ENCODE measurements at places on chromosomes 12 and 14. TPM values are rescaled to one million over a fixed set of nuclear protein-coding genes. Genes with fewer than 3 reads are reported as not detected.

DNA sequence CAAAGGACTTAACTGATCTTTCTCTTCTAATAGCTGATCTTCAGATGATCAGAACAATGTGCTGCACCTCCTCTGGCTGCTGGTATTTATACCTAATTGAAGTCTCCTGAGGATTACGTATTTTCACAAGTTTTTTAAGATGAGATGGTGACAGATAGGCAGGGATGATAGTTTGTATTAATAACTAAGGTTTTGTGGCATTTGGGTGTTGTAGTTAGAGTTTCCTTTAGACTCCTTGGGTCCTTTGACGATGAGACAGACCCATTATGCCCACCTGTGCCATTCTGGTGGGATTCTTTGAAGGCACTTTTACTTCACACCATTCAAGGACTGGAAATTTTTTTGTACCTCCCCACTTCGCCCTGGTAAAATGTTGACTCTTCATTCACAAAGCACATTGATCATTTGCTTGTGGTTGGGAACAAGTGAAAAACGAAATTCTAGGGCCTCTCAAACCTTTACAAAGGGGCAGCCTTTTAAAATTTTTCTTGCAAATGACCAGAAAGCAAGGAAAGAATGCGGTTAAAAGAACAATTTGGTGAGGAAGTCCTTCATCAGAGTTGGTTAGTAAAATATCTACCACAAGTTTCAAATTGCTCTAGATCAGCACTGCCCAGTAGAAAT, at the start of gene IFNG:
TSS of gene IFNG (minus strand) at position 60 of the 624 bp plus-strand sequence. CDS start 125 bp downstream, outside the sequence.
- peak within 1 kb of the TSS; percentile 58 for H3K27ac ChIP-seq
- no peaks in the 10 kb centered on the region for H3K36me3 ChIP-seq
- H3K4me1 ChIP-seq: peaks cover 32% of the 10 kb centered on the region
- no peak for DNase-seq

The TBC1D30 gene
- 0.14 TPM for total RNA-seq

DNA sequence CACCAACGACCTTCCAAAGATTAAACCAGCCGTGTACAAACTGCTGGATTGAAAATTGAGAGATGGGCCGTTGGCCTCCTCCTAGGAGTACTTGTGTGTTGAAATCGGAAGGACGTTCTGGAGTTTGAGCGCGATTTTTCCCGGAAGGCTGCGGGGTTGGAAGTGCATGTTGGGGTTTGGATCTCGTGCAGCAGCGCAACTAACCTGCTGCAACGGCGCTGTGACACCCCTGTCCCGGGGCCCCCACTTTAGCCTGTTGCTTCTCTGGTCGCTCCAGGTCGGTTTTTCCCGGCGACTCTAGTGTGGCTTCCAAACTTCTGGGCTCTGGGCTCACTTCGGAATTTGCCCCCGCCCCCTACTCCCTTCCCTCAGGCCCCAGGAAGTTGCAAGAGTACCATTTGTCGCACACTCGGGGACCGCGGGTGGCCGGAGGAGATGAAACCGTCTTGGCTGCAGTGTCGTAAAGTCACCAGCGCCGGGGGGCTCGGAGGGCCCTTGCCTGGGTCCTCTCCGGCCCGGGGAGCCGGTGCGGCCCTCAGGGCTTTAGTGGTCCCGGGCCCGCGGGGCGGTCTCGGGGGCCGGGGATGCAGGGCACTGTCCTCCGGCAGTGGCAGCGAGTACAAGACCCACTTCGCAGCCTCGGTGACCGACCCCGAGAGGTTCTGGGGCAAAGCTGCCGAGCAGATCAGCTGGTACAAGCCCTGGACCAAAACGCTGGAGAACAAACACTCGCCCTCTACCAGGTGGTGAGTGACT, at the start of gene ACSS3:
TSS of gene ACSS3 (plus strand) at position 394 of the 756 bp plus-strand sequence. CDS start at position 436, 42 bp downstream.
- peaks cover 16% of the 10 kb centered on the region for H3K27me3 ChIP-seq
- DNase-seq: no peak
- no peak within 1 kb of the TSS for H3K27ac ChIP-seq
- no peaks in the 10 kb centered on the region for H3K36me3 ChIP-seq
- H3K4me1 ChIP-seq: no peaks in the 10 kb centered on the region
- H3K4me3 ChIP-seq: no peak within 1 kb of the TSS

The SCNN1A gene
- total RNA-seq: 0.67 TPM

The PAX9 gene
- not detected for total RNA-seq

The E2F7 gene
- total RNA-seq: 5.7 TPM

DNA sequence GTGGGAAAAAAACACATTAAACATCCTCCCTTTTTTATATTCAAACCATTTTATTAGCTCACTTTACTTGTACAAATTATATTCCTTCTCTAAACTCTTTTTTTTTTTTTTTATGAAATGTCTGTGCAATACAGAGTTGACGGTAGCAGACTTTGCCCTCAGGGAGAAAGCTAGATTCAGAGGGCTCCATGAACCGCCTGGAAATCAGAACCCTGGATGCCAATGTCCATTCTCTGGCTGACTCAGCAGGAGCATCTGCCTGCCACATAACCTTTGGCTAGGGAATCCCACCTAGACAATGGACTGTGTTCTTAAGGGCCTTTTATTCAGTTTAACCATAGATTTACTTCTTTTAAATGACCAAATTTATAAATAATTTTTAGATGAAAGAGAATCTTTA, 467.0 kb downstream of the MDGA2 start:
- H3K27me3 ChIP-seq: no peaks in the 10 kb centered on the region
- DNase-seq: no peak
- no peak overlapping the region for H3K4me3 ChIP-seq
- no peaks in the 10 kb centered on the region for H3K36me3 ChIP-seq
- no peaks in the 10 kb centered on the region for H3K4me1 ChIP-seq
- no peak overlapping the region for H3K27ac ChIP-seq

The PRR4 gene
- 2.1 TPM for total RNA-seq

- H3K4me3 ChIP-seq: no peak overlapping the region
- H3K36me3 ChIP-seq: peaks cover 2% of the 10 kb centered on the region
- H3K4me1 ChIP-seq: no peaks in the 10 kb centered on the region
- no peak overlapping the region for H3K27ac ChIP-seq
- no peak for DNase-seq
- H3K27me3 ChIP-seq: no peaks in the 10 kb centered on the region
Measured at GRCh38 chr12:77678621-77679020, 152.1 kb upstream of the NAV3 start.
